ENCODE measurements at places on chromosomes 16 and 17.

DNA sequence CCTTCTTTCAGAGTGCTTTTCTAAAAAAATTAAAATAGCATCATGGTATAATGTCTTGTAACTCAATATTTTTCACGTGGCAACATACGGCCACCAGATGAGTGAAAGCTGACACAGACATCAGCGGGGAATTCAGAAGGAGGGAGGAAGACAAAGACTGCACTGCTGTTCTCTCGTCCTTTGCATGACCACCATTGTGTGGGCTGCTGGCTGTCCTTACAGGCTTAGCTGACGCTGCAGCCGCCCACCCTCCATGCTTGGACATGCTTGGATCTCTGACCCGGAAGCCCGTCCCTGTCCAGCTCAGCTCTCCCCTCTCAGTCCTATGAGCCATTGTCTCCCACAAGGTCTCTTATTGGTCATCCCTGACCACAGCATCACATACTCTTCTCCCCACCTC lies 11.4 kb upstream of the MLYCD start:
- no peak for DNase-seq

- no peak for DNase-seq
Observed at GRCh38 chr16:23712976-23713375, at the start of gene ERN2. Gene ERN2, minus strand, starts transcription at chr16:23713222. Its CDS starts 35 bp downstream, at chr16:23713187.

DNA sequence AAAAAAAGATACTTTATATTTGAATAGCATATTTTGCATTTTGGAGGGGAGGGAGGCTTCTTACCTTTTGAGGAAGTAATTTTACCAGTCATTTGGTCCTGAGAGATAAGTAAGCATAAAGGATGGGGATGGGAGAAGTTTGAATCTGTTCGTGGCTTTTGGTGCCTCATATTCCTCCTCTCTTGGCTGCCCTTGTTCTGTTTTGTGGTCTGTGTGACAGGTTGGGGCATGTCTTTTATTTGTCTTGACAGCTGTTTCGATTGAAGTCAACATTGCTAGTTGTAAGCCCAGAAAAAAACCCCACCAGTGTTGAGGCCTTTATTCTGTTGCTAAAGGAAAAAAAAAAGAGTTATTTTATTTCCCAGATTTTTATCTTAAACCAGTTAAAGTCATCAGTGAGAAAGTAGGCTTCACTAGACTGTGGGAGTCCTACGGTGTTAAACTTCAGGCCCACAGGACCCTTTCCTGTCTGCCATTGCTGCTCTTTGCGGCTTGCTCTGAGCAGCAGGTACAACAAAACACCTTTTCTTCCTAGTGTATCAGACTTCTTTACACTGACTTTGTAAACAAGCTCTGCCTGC lies 11.4 kb downstream of the SLC7A6 start:
- DNase-seq, result no peak

DNA sequence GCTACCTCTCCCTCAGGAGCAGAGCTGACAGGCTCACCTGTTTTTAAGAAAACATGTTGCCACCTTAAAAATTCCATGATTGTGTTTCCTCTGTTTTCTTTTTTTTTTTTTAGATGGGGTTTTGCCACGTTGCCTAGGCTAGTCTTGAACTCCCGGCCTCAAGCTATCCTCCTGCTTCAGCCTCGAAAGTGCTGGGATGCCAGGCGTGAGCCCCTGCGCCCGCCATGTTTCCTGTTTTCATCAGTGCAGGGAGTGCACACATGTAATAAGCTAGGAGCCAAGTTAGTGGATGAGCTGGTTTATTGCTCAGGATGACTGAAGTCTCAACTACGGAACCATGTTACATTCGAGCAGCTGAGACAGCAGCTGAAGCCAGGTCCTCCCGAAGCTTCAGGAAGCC lies 13.6 kb downstream of the MRM3 start:
- DNase-seq, result no peak

DNA sequence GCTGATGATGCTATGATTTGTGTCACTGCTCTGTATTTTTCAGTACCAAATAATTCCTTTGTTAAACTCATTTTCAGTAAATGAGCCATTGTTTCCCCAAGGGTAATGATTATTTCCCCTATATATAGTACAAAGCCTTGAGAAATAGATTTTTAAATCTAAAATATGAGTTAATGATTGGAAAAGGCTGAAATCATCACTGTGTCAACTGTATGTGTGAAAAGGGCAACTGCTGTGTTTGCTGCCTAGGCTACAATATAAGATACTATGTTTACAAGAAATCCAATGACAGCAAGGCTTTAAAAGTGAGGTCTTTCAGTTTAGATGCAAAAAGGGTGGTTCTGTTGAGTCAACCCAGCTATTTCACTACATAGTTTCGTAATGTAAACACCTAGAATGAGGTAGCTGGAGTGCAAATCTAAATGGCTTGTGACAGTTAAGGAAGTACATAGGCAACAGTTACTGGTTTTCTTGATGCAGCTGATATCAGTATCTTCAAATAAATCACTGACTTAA lies 15.3 kb downstream of the NLK start:
- no peak for DNase-seq
